Adipose tissue (tissue), 3 donors: ENCODE measurements at places on chromosomes 13 and 19. TPM values are rescaled to one million over a fixed set of nuclear protein-coding genes. Genes with fewer than 3 reads are reported as not detected.

CYP2A7 gene
- not detected for polyA plus RNA-seq

CYP4F11 gene
- 0.18 TPM for polyA plus RNA-seq

ZNF324B gene
- polyA plus RNA-seq: 2.0 TPM

OR7G2 gene
- polyA plus RNA-seq: not detected

MAP4K1 gene
- polyA plus RNA-seq: 1.8 TPM

NUP58 gene
- polyA plus RNA-seq: 5.9 TPM

ADGRE3 gene
- not detected for polyA plus RNA-seq

SKA3 gene
- 0.13 TPM for polyA plus RNA-seq

EMC10 gene
- polyA plus RNA-seq: 69.1 TPM

PRODH2 gene
- 2.2 TPM for polyA plus RNA-seq

IGSF23 gene
- not detected for polyA plus RNA-seq

ZNF85 gene
- polyA plus RNA-seq: 1.5 TPM

KIR3DL1 gene
- not detected for polyA plus RNA-seq

ZNF787 gene
- 14.8 TPM for polyA plus RNA-seq

CYP4F8 gene
- polyA plus RNA-seq: not detected

SLC6A16 gene
- 0.90 TPM for polyA plus RNA-seq

WTIP gene
- polyA plus RNA-seq: 2.7 TPM

LGI4 gene
- polyA plus RNA-seq: 34.8 TPM

VWA8 gene
- polyA plus RNA-seq: 5.1 TPM

RASAL3 gene
- 3.9 TPM for polyA plus RNA-seq

FCAR gene
- polyA plus RNA-seq: 7.5 TPM

NRTN gene
- 0.22 TPM for polyA plus RNA-seq

CCL25 gene
- polyA plus RNA-seq: not detected

TEX26 gene
- polyA plus RNA-seq: 0.09 TPM

ATF5 gene
- 41.7 TPM for polyA plus RNA-seq

PNMA8B gene
- 0.79 TPM for polyA plus RNA-seq

BRME1 gene
- 1.1 TPM for polyA plus RNA-seq

PRR20B gene
- not detected for polyA plus RNA-seq

GEMIN7 gene
- 19.3 TPM for polyA plus RNA-seq

TBCB gene
- 63.0 TPM for polyA plus RNA-seq

CLIP3 gene
- polyA plus RNA-seq: 8.8 TPM

SIGLECL1 gene
- polyA plus RNA-seq: not detected

C19orf33 gene
- 27.2 TPM for polyA plus RNA-seq

CYP4F22 gene
- polyA plus RNA-seq: not detected

ZNF677 gene
- polyA plus RNA-seq: 9.4 TPM

KIR3DL2 gene
- polyA plus RNA-seq: not detected

ZFP82 gene
- polyA plus RNA-seq: 2.4 TPM

CEACAM20 gene
- polyA plus RNA-seq: not detected

EDNRB gene
- 9.1 TPM for polyA plus RNA-seq

PSG1 gene
- polyA plus RNA-seq: not detected

AP1M2 gene
- not detected for polyA plus RNA-seq

CEACAM5 gene
- 0.90 TPM for polyA plus RNA-seq

SEMA6B gene
- 34.5 TPM for polyA plus RNA-seq

SIGLEC10 gene
- 2.4 TPM for polyA plus RNA-seq

SIGLEC12 gene
- polyA plus RNA-seq: 0.56 TPM

PRSS57 gene
- 0.09 TPM for polyA plus RNA-seq

POLRMT gene
- polyA plus RNA-seq: 35.9 TPM

SIGLEC9 gene
- polyA plus RNA-seq: 7.1 TPM

ATP4B gene
- polyA plus RNA-seq: 79.1 TPM

ZNF254 gene
- 4.2 TPM for polyA plus RNA-seq
